ENCODE measurements at places on chromosomes 6 and 20.

DNA sequence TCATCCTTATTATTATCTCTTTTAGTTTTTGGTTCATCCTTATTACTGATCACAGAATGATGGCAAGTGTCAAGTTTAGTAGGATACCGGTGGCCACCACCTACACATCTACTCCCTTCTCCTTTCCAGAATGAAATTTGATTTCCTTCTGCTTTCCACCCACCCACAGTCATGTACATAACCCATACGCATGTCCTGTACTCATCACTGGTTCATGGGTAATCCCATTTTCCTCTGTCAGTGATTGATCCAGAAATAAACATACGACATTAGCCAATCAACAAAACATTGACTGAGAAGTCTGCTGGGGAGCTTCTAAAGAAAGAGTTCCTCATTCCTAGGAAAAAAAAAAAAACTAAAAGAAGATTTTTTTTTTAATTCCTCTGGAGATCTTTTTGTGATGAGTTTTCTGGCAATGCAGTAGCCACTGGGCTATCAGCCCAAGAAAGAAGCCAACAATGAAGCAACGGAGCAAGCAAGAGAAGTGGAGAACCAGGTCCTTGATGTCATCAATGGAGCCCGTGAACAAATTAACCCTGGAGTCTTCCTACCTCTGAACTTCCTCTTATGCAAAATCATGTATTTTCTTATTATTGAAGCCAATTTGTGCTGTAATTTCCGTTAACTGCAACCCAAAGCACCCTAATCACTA is 127.8 kb downstream of the TASP1 start:
- no peak for DNase-seq

GRCh38 chr6:40599555-40599954 is 12.4 kb upstream of the LRFN2 start:
- DNase-seq = no peak

DNA sequence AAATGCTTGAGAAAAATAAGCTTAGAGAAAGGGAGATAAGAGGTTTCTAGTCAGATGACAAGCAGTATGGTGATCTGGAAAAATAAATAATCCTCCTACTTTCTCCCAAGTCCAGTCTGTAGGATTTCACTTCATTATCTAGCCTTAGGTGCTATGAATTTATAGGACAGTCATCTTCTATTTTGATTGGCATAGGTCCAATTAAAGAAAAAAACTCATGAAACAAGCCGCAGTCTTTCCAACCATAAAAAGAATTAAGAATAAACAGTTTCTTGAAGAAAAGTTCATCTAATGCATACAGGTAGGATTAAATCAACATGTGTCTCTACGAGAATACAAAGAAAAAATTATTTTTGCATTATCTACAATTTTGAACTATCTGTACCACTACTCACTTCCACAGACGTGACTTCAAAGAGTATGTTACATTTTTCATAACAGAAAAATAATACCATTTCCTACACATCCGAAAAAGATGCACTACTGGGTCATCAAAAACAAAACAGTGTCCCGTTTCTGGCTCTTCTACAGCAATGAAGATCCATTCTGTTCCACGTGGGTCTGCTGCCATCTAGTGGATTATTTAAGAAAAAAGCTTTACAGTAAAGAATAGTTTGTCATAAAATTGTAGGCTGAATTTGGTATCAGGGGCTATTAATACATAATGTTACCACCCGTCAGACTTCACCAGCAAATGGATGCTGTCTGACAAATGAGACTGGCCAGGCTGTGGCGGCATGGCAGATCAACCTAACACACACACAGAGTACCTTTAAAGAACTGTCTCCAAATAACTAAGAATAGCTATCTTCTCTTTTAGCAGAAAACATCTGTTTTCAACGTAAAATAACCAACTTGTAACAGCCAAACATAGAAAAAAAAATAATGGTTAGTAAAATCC is 28.9 kb downstream of the STX7 start:
- peak; percentile 86 for DNase-seq

DNA sequence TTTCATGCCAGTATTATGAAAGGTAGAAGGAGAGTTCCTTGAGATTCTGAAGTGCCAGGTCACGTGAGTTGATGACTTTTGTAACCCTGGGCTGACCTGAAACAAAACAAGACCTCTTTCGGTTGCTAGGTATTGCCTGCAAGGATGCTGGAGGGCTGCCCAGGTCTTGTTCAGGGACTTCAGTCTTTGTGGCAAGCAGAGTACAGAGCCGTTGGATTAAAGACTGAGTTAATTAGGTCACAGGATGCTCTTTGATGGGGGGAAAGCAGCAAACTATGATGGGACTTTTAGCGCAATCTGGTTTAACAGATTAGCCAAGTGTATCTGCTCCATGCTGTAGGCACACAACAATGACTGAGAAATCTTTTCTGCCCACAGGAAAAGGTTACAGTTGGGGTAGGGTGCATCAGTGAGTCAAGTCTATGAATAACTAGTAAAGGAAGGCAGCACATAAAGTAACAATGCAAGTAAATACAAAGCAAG is 12.8 kb upstream of the ELOVL5 start:
- no peak for DNase-seq

Data from cerebellar cortex (tissue), 1 donor.